ENCODE measurements at places on chromosomes 7 and 10.

- DNase-seq: no peak
Observed at GRCh38 chr10:3399756-3400155, 227.2 kb upstream of the PITRM1 start.

GRCh38 chr7:26013551-26014083 is 138.4 kb upstream of the NFE2L3 start:
- DNase-seq: no peak

DNA sequence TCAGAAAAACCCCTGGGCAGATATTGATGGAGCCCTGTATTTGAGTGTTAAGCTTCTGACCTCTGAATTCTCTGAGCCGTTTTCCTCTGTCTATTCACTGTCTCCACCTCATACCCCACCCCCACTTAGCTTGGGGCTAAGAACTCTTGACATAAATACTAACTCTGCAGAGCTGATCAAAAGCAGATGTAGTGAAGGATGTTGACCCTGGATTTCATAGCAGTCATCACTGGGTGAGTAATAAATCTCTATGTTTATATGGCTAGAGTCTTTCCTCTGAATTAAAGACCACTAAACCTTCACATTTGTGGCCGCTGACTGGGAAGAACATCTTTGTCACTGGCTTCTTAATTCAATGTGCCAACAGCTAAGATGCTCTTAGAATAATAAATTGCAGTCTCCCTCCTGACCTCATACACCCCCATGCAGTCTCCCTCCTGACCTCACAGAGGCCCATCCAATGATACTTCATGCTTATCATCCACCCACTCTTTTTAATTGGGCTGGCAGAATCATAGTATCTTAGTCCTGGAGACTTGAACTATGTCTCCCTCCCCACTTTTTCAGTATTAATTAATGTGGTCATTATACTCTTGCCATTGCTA is 78.0 kb upstream of the MACROH2A2 start:
- DNase-seq: no peak

- DNase-seq: no peak
Observed at GRCh38 chr7:107560898-107561516, 2.7 kb downstream of the COG5 start.

DNA sequence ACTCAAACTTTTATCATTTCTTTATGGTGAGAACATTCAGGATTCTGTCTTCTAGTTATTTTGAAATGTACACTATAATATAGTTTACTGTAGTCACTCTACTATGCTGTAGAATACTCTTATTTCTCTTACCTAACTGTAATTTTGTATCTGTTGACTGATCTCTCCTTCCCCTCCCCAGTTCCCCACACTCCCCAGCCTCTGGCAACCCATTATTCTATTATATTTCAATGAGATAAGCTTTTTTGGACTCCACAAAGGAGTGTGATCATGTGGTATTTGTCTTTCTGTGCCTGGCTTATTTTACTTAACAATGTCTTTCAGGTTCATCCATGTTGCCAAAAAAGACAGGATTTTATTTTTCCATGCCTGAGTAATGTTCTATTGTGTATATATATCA is 71.4 kb upstream of the DYNC1I1 start:
- no peak for DNase-seq

- no peak for DNase-seq
Observed at GRCh38 chr10:30868611-30869010, 163.1 kb downstream of the ZNF438 start.

DNA sequence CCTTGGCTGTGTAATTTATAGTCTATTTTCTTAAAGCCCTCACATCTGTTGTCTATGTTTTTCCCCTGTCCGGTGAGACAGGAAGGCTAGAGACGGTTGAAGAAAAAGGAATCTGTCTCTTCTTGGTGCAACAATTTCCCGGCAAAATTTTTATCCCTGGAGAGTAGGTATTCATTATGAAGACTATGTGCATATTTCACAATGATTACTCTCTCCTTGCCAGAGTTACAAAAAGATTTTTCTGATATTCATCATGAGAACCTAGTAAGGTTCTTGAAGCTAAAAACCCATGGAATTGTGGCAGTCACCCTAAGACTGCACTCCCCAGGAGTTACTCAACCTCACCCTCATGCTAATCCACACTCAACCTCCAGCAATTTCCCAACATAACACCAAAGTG is 55.0 kb upstream of the GHITM start:
- DNase-seq: no peak

GRCh38 chr10:59079386-59080226 is 96.8 kb upstream of the PHYHIPL start:
- DNase-seq: no peak

- DNase-seq: no peak
Observed at GRCh38 chr7:492714-493065, 27.0 kb downstream of the PDGFA start.

DNA sequence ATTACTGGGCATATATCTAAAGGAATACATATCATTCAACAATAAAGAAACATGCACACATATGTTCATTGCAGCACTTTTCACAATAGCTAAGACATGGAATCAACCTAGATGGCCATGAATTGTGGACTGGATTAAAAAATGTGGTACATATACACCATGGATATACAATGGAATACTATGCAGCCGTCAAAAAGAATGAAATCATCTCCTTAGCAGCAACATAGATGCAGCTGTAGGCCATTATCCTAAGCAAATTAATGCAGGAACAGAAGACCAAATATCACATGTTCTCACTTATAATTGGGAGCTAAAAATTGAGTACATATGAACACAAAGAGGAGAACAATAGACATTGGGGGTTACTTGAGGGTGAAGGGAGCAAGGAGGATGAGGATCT is 175.6 kb downstream of the POLR1F start:
- DNase-seq: no peak

GRCh38 chr7:80630608-80631405 is 7.6 kb upstream of the CD36 start:
- no peak for DNase-seq

DNA sequence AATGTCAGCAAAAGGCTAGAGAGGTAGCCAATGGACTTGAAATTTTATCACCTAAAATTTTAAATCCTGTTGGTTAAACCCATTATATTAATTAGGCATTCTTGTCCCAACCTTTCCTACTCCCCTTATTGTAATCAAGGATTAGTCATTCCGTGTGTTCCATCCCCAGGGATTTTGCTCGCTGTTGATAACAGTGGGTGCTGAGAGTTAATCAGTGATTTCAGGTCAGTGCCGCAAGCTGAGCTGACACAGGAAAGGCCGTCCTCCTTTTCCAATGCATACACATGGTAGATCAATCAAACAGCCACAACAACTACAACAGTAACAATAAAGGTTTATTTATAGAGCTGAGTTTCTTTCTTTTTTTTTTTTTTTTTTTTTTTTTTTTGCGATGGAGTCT is 271.4 kb downstream of the ACTR3B start:
- DNase-seq: no peak
